ENCODE measurements at places on chromosomes 5 and 9.

- DNase-seq: no peak
These were observed 22.8 kb downstream of the HMCN2 start for GRCh38 chr9:130288393-130288792.

DNA sequence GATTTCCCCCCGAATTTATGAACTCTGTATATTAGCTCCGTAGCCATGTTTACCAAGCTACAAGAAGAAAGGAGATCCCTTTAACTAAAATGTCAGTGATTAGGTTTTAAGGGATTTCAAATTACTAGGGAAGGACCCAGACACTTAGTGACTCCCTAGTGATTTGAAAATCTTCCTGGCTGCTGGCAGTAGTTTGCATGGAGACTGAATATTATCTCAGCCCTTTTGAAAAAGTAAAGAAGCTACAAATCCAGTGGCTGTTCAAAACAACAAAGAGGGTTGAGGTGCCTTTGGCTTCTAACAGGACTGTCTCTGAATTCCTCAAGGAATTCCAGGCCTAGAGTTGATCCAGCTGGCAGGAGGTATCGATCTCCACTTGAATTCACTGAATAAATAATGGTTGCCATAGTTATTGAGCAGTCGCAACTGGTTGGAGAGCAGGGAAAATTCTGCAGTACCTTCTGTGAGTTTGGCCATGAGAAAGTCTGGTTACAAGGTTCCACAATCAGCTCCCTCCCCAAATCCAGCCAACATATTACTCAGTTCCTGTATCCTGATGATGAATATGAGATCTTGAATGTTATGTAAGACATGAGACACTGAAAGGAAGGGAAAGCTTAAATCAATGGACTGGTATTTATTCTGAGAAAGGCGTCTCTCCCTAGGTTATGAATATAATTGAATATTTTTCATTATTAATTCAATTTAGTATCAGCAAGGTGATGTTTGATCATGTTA lies 37.7 kb downstream of the NR4A3 start:
- DNase-seq: no peak

DNA sequence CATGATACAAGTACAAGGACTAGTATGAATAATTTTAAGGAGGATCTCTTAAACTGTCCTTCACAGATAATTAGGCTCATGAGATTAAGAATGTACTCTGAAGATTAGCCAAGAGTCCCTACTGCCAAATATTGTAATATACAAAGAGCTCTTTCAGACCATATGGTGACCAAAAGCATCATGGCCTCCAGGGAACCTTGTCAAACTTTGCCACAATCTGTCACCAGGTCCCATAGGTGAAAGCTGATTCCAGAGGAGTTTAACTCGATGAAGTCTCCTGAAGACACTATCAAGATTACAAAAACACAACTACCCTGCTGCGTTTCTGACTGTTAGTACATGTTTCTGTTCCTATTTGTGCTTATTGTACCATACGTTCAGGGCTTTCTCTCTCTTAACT lies 395.4 kb upstream of the ITGA1 start:
- DNase-seq: no peak

- no peak for DNase-seq
These were observed 52.9 kb upstream of the MIER3 start for GRCh38 chr5:57004800-57005199.

- DNase-seq: no peak
These were observed 112.3 kb upstream of the CXCL14 start for GRCh38 chr5:135691044-135691443.

DNA sequence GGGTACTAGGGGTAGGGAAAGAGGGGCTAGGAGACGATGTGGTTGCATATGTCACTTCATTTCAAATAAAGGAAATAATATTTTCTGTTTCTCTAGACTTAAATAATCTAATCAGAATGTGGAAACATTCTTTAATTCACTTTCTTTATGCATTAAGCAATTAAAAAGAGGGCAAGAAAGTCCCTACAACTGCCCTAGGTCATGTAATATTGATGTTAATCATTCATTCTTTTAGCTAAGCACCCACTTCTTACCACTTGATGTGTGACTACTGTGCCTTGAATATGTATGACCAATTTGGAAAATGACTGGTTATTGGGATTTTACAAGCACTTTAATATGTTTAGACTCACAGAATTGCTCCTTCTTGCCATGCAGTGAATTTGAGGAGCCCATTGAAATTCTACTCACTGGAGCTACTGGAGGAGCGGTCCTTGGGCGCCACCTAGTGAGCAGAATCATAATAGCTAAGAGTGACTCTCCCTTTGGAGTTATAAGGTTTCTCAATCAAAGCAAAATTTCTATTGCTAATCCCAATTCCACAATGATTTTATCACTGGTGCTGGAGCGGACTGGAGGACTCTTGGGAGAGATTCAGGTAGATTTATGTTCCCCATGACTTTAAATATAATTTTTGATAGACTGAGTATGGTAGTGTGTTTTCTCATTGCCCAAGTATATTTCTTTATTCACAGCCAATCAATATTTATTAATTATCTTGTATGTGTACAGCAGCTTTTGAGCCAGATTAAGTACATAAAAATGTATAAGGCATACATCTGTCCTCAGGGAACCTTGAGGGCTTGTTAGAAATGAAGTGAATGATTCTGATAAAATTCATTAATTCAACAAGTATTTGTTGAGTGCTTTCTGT lies 225.1 kb downstream of the ADGRV1 start:
- DNase-seq: peak; percentile 29

DNA sequence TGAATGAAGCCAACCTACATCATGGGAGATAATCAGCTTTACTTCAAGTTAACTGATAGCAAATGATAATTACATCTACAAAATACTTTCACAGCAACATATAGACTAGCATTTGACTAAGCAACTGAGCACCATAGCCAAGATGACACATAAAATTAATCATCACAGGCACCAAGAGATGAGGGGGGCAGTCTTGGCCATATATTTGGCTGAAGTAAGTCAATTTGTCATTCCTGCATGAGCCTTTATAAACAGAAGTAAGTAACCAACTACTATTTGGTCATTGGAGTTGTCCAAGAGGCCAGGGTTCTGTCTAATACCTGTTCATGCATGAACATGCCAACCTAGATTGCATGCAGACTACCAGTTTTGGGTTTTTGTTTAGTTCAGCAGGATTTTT lies 53.6 kb downstream of the PDCD1LG2 start:
- no peak for DNase-seq

GRCh38 chr9:94576131-94576530 lies 17.5 kb downstream of the FBP2 start:
- DNase-seq: no peak

GRCh38 chr5:177403102-177403791 lies 2.8 kb upstream of the PFN3 start:
- DNase-seq: no peak

GRCh38 chr5:97548739-97549080 lies 365.7 kb upstream of the RIOK2 start:
- no peak for DNase-seq

GRCh38 chr5:172453206-172453985 lies 929 bp downstream of the SH3PXD2B start:
- no peak for DNase-seq
